ENCODE measurements at places on chromosomes 6 and 20.

- no peak for DNase-seq
These were observed 51.4 kb downstream of the KDM1B start for GRCh38 chr6:18206591-18206990.

DNA sequence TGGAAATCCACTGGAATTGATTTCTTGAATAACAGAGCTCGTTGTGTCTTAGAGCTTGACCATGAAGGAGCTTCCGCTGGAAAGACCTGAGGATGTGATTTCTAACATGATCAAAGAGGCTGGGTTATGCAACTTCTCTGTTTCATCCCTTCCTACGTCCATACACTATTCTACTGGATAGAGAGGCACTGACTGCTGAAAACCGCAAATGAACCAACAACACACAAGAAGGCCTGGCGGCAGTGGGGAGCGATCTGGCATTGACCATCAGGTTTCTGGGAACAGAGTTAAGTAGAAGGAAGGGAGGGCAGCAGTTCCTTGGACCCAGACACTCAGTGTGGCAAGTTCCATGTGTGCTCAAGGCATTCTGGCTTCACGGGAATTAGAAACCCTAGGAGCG, 13.3 kb downstream of the LRRN4 start:
- DNase-seq: no peak

- DNase-seq: no peak
These were observed 283.2 kb downstream of the GMDS start for GRCh38 chr6:1962201-1962600.

GRCh38 chr6:46220352-46221221, 49.8 kb upstream of the ENPP5 start:
- no peak for DNase-seq

DNA sequence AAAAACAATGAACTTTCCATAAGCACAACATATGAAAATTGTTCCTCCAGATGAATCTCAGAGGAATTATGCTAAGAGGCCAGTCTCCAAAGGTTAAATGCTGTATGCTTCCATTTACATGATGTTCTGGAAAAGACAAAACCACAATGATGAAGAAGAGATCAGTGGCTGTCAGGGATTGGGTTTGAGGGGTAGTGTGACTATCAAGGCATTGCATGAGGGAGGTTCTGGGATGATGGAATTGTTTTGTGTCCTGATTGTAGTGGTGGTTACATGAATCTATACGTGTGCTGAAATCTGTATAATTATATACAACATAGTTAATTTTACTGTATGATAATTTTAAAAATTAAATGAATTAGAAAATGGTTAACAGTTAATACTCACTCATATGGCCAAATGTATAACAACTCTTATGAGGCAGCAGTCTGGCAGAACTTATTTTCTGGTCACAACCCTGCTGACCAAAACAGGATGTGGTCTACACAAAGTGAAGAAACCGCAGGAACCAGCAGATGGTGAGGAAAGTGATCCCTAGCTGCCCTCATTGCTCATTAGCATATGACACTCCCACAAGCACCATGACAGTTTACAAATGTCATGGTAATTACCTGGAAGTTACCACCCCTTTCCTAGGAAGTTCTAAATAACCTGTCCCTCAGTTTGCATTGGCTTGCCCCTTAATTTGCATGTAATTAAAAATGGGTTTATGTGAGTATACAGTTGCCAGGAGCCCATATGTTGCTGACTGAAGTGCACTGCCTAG, 31.9 kb downstream of the NSFL1C start:
- peak; percentile 59 for DNase-seq

DNA sequence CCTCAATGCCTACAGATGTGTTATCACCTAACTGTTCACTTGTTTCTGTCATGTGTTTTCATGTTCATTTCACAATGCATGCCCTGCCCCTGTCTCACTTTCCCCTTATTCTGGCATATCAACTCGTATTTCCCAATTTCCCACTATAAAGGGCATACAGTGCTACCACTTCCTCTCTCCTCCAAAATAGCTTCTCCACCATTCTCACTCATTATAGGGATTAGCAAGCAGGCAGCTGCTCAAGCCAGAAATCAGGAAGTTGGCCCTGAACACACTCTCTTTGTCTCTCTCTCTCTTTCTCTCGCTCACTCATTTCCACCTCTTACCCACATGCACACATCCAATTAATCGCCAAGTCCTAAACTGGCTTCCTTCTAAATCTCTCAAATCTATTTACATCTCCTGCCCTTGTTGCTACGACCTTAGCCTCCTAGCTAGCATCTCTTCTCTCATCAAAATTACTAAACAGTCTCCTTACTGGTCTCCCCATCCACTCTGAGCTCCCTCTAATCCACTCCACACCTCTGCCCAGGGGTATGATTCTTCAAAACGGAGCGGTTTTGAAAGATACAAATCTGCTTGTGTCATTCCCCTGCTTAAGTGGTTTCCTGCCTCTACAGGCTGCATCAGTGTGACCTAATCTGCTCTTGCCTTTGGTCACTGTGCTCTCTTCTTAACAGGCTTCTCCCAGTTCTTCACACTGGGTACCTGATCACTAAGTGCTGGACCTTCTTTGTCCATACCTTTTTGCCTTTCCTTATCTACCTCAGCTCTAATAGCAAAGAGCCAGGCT, 196.2 kb downstream of the BTBD9 start:
- DNase-seq: no peak

DNA sequence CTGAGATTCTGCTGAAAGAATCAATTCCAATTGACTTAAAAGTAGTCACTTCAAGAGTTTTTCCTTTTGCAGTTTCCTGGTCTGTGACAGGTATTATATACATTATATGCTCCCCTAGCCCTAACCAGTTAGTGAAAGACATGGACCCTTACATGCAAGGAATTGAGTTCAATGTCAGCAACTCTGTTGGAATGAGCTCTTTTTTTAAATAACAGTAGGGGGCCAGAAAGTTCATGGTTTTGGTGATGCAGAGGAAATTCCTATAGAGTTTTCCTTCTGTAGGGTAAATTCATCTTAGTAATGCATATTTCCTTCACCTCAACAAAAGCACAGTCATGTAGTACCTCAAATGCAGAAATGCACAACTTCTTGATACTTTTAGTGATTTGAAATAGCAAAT, 172.2 kb downstream of the KIF6 start:
- no peak for DNase-seq

DNA sequence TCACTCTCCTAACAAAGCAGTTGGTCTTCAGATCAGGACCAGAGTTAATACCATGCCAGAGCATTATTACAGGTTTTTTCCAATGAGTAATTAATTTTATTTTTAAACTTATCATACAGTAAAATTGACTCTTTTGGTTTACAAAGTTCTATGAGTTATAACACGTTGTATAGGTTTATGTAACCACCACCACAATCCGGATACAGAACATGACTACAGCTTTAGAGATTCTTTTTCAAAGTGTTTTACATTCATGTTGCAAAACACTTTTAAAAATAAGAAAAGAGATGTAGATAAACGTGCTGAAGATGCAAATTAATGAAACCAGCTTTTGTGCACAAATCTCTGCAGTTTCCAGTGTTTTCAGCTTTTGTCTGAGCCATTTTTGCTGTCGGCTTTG, 1.5 kb upstream of the TPBG start:
- no peak for DNase-seq

DNA sequence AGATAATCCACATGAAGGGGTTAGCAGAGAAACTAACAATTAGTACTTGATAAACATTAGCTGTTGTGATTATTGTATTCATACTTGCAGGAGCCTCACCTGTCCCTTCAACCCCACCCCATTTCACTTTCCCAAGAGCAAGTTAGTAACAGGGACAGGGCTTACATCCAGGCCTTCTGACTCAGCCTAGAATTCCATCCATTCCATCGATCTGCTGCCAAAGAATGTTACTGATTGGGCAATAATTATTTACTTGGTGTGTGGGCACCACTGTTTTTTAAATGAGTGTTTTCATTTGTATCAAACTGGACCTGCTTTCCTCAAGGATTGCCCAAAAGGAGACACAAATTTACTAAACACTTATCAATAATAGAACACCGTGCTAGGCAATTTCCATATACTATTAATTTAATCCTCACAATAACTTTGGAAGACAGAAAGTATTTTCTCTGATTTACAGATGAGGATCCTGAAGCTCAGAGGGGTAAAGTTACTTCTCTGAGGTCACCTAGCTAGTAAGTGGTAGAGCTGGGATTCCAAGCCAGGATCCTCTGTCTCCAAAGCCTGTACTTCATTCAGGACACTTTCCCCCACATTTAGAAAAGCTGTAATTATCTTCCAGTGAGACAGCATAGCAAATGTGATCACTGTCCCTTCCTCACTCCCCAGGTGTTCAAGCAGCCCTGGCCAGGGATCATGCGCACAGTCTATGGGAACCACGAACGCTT, 32.8 kb downstream of the GSS start:
- peak; percentile 90 for DNase-seq

DNA sequence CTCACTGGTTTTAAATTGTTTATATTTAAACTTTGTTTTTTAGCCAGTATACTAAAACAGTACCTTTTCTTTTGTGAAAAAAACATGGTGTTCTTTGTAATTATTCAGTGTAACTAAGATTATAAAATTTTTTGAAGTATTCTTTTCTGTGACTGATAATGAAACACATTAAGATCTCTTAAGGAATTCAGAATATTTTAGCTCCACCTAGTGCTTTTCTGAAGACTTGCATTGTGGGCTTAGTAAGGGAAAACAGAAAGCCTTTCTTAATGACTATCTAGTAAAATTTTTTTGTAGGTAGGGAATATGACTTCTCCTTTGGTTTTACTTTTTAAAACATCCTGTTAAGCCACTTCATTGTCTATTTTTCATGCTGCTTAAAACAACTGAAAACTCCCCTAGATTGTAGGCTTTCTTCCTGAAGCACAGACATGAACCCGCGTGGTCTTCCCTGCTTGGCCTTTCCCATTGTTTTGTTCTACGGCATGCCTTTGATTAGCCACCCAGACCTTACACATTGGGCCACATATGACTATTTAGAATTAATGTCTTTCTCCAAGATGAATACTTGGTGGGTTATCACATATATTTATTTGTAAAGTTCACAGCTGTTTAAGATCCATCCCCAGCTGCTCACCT, 72.1 kb downstream of the AFDN start:
- peak; percentile 56 for DNase-seq

GRCh38 chr6:11043378-11043960, 636 bp downstream of the ELOVL2 start:
- peak; percentile 22 for DNase-seq

DNA sequence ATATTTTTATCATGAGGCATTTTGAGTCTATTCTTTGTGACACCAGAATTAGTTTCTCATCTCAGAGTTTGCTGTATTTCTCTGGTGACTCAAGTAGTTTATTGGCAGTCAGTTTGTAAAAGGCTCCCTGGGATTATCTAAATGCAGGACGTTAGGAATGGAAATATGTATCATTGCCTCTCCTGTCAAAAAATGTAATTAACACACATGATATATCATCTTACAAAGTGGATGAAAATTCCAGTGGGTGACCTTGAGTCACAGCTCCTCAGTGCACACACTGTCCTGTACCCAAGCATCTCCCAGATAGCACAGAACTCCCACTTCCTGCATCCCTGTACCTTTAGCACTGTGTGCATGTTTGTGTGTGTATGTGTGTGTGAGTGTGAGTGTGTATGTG, 258.6 kb downstream of the LAMA2 start:
- no peak for DNase-seq

GRCh38 chr6:110549277-110549676, 72.9 kb upstream of the SLC22A16 start:
- no peak for DNase-seq

- DNase-seq: no peak
These were observed 38.6 kb downstream of the LMBRD1 start for GRCh38 chr6:69758214-69758613.

DNA sequence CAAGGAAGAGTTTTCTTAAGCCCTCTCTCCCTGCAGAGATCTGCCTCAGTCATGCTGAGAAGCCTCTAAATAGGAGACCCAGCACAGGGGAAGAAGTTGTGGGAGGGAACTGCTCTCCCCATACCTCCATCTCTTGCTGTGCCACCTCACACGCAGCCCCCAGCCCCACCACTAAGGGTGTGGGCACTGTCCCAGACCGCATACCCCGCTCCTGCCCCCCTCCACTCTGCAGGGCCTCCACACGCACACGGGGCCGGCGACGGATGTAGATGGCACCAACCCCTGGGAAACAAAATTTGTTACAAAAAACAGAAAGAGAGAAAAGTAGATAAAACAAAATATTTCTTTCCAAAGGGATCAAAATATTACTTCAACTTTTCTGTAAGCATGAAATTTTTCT, 10.2 kb upstream of the CPNE1 start:
- no peak for DNase-seq

GRCh38 chr6:163573503-163574179, 159.1 kb downstream of the QKI start:
- DNase-seq: no peak

- DNase-seq: no peak
These were observed 166.5 kb upstream of the MMS22L start for GRCh38 chr6:97449444-97449966.

GRCh38 chr6:28005975-28006374, 48.9 kb downstream of the OR2B6 start:
- DNase-seq: no peak

GRCh38 chr20:43583133-43583864, 7.4 kb upstream of the IFT52 start:
- no peak for DNase-seq

GRCh38 chr20:4074877-4075455, 59.6 kb upstream of the RNF24 start:
- no peak for DNase-seq

DNA sequence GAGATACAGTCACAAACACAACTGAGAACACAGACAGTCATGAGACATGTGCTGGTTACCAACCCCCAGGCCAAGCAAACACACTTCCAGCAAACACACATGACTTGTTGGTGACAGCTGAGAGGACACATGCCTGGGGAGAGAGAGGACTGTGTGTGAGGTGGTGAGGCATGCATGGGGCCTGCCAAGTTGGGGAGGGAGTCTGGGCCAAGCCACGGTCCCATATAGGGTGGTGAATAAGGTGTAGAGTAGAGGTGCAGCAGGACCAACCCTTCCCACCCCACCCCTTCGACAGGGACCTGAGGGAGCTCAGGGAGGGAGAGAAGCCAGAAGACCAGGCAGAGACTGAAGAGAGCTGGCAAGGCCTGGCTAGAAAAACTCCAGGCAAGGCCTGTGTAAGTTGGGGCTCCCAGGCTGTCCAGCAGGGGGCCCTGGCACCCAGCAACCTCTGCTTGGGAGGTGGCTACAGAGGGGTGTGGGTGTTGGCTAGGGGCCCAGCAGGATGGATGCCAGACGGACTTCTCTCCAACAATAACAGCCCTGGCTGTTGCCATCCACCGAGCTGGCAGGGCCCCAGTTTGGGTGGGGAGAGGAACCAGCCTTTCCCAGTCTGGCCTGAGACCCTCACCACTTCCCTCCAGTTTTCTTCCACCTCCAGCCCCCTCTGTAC, 2.0 kb upstream of the SLC29A1 start:
- peak; percentile 85 for DNase-seq

DNA sequence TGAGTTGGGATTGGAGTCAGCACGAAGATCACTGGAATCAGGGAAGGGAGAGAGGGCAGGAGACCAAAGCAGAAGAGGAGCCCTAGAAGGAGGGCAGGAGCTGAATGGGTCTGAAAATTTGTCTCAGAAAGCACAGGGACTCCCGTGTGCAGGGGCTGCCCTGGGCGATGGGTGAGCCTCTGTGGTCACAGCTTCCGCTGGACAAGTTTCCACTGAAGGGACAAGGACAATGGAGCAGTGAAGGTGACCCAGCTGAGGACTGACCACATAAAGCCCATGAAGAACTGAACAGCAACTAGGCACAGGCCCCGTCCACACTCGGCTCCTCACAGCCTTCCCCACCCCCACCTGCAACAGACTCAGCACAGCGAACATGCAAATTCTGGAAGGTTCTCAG, 3.5 kb downstream of the HLA-C start:
- DNase-seq: no peak
